Lower lobe of right lung (tissue), 2 donors: ENCODE measurements at places on chromosomes 12 and 14. TPM values are rescaled to one million over a fixed set of nuclear protein-coding genes. Genes with fewer than 3 reads are reported as not detected.

MYH6 gene
- total RNA-seq: 0.62 TPM

GRCh38 chr12:1812650-1813302, 7.6 kb upstream of the LRTM2 start:
- H3K27me3 ChIP-seq: peaks cover 6% of the 10 kb centered on the region
- peak overlapping the region; percentile 74 for H3K27ac ChIP-seq
- peak; percentile 76 for DNase-seq
- no peak overlapping the region for H3K4me3 ChIP-seq

DNA sequence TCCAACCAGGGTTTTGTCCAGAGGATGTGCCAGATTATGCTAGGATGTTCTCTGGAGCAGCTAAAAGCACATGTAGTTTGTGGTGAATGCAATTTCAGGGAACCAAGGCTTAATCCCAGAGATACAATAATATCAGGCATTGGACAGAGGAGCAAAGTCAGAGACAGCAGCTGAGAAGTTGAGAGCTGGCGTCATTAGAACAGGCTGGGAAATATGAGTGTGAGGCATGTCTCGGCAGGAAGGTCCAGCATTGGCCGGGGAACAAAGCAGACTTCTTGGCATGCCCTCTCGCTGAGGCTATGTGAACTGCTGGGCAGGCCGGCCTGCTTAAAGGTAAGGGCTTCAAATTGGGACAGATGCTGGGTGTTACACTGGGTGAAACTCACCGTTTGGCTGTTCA, 125.4 kb downstream of the CAND1 start:
- H3K27ac ChIP-seq: peak overlapping the region; percentile 4
- H3K4me3 ChIP-seq: no peak overlapping the region
- peaks cover 9% of the 10 kb centered on the region for H3K4me1 ChIP-seq
- H3K27me3 ChIP-seq: no peaks in the 10 kb centered on the region

- H3K36me3 ChIP-seq: no peaks in the 10 kb centered on the region
- no peak overlapping the region for H3K4me3 ChIP-seq
- no peak overlapping the region for H3K27ac ChIP-seq
Observed at GRCh38 chr14:93591506-93591905, 160.8 kb downstream of the UNC79 start.

LTB4R2 gene
- total RNA-seq: 5.9 TPM

DNA sequence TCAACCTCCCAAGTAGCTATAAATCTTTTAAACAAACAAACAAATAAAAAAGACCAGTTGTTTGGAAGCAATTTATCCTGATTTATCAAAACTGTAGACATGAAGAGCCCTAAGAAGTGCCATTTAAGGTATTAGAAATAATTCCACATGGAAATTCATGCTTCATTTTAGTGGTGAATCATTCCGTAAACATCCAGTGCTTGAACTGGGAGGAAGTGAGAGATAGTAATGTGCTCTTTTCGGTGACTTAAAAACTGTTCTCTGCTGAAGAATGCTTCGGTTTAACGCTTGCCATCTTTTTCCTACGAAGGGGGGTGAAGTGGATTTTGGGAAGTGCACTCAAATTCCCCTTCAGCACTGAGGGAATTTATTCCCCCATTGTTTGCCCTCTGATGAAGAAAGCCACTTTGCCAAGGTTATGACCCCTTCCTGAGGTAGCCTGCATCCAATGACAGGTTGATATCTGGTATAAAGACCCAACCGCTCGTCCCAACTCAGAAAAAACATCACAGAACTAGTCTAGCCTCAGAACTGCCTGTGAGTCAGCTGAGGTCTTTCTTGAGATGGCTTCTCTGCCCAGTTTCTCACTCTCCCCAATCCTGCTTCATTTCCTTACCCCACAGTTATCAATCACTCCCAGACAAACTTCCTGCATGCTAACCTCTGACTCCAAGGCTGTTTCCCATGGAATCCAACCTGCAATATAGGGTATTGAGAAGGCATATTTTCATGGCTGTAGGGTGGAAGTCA, 244.1 kb downstream of the AEBP2 start:
- no peak overlapping the region for H3K4me3 ChIP-seq
- H3K36me3 ChIP-seq: no peaks in the 10 kb centered on the region
- no peak for DNase-seq
- H3K27ac ChIP-seq: no peak overlapping the region
- H3K4me1 ChIP-seq: no peaks in the 10 kb centered on the region
- no peaks in the 10 kb centered on the region for H3K27me3 ChIP-seq
